ENCODE measurements at places on chromosomes 1 and 21.

DNA sequence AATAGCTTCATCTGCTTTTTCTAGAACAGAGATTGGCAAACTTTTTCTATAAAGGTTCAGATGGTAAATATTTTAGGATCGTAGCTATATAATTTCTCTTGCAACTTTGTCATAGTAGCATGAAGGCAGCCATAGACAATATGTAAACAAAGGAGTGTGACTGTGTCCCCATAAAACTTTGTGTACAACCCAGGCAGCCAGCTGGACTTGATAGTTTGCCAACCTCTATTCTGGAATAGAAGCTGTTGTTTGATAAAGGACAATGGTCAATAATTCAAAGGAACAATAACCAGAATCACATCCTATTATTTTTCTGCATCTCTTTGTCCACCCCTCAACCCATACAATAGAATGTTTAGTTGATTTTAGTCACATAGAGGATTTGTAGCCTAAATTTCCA, 286.7 kb downstream of the LMX1A start:
- no peak for DNase-seq

- no peak for DNase-seq
Observed at GRCh38 chr1:192604979-192605620, 29.5 kb downstream of the RGS1 start.

GRCh38 chr1:244046907-244047611, 4.0 kb upstream of the ZBTB18 start:
- DNase-seq = no peak

GRCh38 chr1:197076585-197076984, 9.5 kb upstream of the F13B start:
- no peak for DNase-seq

DNA sequence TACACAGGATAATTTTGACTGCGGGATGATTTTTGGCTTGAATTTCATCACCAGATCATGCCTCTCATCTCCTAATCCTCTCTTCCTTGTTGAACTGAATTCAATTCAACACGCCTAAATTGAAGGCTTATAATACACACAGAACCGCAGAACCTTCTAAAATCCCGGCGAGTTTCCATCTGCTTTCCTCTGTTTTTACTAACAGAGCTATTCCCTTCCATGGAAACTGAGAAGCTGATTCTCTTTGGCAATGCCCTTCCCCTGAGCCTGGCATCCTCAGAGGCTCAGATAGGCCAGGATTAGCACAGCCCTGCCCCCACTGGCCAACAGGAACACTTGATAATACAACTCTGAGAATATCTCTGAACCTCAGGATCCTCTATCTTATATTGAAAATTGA, 130.2 kb downstream of the CAPN8 start:
- DNase-seq = no peak

GRCh38 chr1:233140974-233141373, 154.6 kb downstream of the PCNX2 start:
- DNase-seq = no peak

- DNase-seq = no peak
Observed at GRCh38 chr1:180796897-180797640, 115.6 kb upstream of the KIAA1614 start.

DNA sequence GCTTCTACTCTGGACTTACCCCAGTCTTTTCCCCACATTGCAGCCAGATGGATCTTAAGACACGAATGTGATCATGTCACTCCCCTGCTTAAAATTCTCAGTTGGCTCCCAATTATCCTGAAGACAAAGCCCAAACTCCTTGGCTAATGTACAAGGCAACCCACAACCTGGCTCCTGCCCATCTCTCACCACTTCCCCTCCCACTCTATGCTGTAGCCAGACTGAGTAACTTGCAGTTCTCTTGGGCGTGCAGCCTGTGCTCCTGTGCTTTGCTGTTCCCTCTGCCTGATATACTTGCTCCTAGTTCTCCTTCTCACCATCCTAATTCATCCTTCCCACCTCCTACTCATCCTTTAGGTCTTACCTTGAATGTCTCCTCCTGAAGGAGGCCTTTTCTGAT, 56.2 kb downstream of the LGR6 start:
- no peak for DNase-seq

DNA sequence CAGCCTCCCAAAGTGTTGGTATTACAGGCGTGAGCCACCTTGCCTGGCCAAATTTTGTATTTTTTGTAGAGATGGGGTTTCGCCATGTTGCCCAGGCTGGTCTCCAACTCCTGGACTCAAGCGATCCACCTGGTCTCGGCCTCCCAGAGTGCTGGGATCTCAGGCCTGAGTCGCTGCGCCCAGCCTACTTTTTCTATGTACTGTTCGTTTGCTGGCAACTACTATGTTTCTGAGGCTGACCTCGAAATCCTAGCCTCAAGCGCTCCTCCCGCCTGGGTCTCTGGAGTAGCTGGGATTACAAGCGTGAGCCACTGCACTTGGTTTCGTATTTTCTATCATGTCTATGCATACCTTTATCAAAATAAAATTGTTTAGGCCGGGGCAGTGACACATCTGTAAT, 675 bp upstream of the TEKT2 start:
- no peak for DNase-seq

- no peak for DNase-seq
Observed at GRCh38 chr1:201146626-201147390, 7.5 kb downstream of the TMEM9 start.

DNA sequence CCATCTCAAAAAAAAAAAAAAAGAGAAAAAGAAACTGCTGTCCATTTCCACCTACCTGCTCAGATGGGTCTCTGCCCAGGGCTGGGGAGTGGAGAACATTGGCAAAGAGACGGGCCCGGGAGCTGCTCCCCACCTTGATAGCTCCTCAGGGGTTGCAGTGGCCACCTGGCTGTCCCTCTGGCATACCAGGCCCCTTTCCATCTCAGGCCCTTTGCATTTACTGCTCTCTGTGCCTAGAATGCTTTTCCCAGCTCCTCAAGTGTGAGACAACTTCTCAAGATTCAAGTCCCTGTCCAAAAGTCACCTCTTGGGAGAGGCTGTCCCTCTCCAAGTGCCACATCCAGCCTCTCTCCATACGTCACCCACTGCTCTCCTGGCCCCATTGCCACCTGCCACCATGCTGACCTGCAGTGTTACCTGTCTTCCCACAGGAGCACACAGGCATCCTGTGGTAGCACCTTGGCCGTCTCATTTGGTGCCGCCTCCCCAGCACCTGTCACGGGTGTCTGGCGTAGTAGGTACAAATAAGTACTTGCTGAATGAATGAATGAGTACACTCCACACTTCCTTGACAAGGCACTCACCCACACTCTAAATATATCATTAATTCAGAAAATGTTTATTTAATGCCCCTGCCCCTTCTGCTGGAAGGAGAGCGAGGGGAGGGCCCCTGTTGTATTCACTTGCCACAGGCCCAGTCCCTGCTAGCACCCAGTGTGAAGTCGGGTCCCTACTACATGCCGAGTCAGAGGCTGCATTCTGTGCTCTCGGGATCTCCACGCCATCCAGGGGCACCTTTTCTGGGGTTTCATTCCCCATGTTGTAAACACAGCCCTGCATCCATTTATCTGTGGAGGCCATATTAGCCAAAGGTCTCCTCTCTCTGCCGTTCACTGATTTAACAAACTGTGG, 48.8 kb downstream of the DISP3 start:
- no peak for DNase-seq

GRCh38 chr1:154466206-154466605, 35.8 kb upstream of the TDRD10 start:
- no peak for DNase-seq

GRCh38 chr1:61081686-61082310, 563 bp upstream of the NFIA start:
- peak; percentile 17 for DNase-seq

DNA sequence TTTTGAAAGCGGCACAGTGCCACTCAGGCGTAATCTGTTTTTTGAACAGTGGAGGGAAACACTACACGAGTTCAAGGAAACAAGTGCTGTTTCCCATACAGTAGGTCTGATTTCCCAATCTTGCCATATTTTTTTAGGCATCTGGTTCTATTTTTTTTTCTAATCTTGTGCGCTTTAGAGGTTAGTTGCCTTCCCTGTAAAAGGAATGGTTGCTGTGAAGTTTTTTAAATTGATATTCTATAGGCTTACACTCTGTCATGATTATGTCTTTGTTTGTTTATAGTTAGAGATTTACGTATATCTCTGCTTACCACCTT, 1.2 kb downstream of the NASP start:
- DNase-seq = no peak

GRCh38 chr1:86247597-86248279, 91.2 kb upstream of the COL24A1 start:
- no peak for DNase-seq

- no peak for DNase-seq
Observed at GRCh38 chr1:43932786-43933385, 715 bp upstream of the ARTN start.

DNA sequence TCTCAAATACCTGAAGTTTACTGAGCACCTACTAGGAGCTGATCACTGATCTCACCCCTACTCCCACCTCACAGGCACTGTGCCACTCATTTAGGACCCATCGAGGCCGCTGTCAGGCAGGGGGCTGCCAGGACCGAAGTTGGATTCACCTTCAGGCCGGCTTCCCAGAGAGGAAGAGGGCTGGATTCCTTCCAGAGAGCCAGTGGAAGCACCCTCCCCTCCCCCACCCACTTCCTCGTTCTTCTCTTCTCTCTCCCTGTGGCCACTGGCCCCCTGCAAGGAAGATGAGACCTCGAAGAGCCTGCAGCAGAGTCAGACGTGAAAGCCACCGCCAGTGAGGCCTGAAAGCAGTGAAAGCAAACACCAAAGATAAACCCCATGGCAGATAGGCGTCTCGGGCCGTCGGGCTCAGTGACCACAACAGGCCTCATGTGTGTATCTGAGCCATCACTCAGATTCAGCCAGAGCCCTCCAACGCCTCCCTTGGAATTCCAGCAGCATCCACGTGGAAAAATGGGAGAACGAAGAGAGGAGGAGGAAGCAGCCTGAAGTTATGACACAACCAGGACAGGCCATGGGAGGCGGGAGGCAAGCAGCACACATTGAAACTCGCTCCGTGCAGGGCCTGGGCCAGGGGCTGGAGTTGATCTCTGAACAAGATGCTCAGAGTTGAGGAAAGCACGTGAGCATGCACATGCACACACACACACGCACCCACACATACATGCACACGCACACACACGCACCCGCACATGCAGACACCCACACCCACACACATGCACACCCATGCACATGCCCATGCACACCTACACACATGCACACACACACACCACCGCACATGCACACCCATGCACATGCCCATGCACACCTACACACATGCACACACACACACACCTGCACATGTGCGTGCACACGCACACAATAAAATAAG, 6.2 kb upstream of the AGTRAP start:
- DNase-seq = no peak

GRCh38 chr1:40876436-40876761, 14.2 kb upstream of the CITED4 start:
- DNase-seq = no peak

GRCh38 chr1:153929981-153930948, 7.5 kb upstream of the GATAD2B start:
- DNase-seq = no peak

GRCh38 chr1:65211331-65211730, 63.3 kb downstream of the AK4 start:
- no peak for DNase-seq

- no peak for DNase-seq
Observed at GRCh38 chr1:238409191-238409850, 518.6 kb upstream of the ZP4 start.

GRCh38 chr1:38456531-38456876, 403.1 kb downstream of the RRAGC start:
- DNase-seq = no peak

- no peak for DNase-seq
Observed at GRCh38 chr1:24709791-24710441, 35.3 kb upstream of the CLIC4 start.

DNA sequence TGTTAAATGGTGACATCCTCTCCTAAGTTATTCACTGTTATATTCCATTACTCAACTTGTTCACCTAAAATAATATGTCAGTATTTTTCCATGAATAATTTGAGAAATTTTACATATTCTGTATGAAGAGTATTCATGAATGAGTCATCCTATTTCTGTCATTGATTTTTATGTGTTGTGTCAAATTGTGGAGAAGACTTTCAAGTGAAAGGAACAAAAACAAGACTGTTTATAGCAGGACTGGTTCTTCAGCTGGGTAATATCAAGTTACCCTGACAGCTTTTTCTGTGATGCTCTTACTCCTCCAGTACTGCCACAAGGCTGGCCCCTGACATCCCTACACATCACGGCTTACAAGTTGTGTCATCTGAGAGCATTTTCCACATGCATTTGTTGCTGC, 847.7 kb downstream of the NCAM2 start:
- no peak for DNase-seq

GRCh38 chr1:159054427-159054826, 22.1 kb downstream of the AIM2 start:
- no peak for DNase-seq

DNA sequence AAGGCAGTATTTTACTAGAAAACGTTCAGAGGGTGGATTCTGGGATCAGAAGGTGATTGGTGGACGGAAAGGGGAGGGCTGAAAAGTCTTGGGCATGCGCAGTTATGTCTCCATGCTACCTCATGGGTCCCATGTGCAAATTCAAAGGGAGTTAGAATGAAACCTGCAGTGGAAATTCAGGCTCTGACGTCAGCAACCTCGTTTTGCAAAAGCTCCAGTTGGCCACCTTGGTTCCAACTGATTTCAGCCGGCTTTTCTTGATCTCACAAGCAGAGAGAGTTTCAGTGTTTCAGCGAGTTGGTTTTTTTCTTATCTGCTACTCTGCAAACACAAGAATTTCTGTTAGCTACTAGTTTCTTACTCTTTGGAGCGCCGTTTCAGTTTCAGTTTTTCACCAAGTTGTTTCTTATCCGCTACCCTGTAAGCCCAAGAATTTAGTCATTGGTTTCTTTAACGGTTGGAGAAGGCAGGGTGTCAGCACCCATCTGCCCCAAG, 69.8 kb upstream of the PGBD5 start:
- DNase-seq = no peak

- DNase-seq = no peak
Observed at GRCh38 chr1:205921570-205921909, 21.7 kb downstream of the SLC26A9 start.
